Right ventricle myocardium superior (tissue), 1 donor: ENCODE measurements at places on chromosomes 7 and 10. TPM values are rescaled to one million over a fixed set of nuclear protein-coding genes. Genes with fewer than 3 reads are reported as not detected.
A peak's percentile ranks its signal among the peaks of the same experiment; 100 is the strongest.

The BLVRA gene
- total RNA-seq: 51.5 TPM

The TAS2R4 gene
- 0.32 TPM for total RNA-seq

The TECPR1 gene
- total RNA-seq: 16.1 TPM

The MKX gene
- total RNA-seq: not detected

GRCh38 chr7:140989068-140989467 lies 25.7 kb downstream of the MRPS33 start:
- DNase-seq: no peak

DNA sequence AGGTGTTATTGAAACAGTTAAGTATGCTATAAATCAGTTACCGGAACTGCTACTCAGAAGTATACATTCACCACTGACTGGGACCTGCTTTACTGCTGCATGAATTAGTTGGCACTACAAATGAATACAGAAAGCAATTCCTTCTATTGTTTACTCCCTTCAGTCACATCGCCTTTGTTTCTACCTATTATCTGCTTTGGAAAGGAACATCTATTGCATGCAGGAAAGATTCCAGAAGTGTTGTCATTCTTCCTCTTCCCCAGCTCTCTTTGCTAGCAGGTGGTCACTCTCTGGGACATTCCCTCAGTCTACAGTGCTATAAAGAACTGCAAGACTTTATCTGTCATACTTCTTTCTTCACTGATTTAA lies 131.3 kb downstream of the ANK3 start:
- DNase-seq: no peak

DNA sequence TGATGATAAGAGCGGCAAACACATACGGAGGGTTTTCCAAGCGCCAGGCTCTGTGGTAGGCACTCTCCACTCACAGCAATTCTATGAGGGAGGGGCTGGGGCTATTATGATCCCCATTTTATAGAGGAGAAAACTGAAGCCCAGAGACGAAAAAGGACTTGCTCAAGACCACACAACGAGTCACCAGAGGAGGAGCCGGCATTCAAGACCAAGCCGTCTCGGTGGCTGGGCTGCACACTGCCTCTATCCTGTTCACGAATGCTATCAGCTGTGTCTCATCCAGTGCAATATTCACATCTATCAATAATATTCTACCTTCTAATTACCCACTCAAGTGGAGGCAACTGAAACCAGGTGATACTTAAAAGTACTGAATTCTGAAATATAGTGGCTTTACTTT lies 67.8 kb upstream of the NMT2 start:
- no peak for DNase-seq

GRCh38 chr7:134910968-134911367 lies 75.3 kb upstream of the AGBL3 start:
- no peak for DNase-seq

GRCh38 chr7:26151096-26151495 lies 902 bp upstream of the NFE2L3 start:
- DNase-seq: no peak

DNA sequence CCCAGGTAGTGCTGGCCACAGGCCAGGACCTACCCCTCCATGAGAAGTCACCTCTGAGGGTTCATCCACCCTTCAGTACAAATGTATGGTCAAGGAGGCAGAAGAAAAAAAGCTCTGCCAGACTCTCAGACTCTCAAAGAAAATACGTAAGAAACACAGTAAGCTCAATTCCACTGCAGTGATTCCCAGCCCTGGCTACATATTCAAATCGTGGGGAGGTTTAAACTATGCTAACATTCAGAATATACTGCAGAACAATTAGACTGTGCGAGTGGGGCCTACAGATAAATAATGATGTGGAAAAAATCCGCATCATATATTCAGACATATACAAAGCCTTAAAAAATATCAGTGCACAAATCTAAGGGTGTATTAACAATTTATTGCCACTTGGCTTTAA lies 162.6 kb downstream of the ATE1 start:
- no peak for DNase-seq

- DNase-seq: no peak
These were observed 7.6 kb upstream of the GRID2IP start for GRCh38 chr7:6558837-6559236.

GRCh38 chr7:155986497-155987160 lies 174.4 kb upstream of the SHH start:
- DNase-seq: no peak

DNA sequence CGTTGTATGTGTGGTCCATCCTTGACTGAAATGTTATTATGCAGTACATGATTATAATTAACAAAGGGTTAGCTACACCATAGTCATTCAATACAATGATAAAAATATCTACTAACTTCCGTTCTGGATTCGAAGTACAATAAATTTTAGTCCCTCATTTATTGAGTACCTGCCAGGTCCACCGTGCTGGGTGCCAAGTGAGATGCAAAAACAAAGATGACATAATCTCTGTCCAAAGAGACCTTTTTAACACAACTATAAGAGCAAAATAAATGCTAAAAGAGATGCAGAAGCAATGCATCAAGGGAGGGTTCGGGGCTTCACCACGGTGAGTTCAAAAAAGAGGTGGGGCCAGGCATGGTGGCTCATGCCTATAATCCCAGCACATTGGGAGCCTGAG lies 33.1 kb downstream of the LAMB1 start:
- peak; percentile 67 for DNase-seq

DNA sequence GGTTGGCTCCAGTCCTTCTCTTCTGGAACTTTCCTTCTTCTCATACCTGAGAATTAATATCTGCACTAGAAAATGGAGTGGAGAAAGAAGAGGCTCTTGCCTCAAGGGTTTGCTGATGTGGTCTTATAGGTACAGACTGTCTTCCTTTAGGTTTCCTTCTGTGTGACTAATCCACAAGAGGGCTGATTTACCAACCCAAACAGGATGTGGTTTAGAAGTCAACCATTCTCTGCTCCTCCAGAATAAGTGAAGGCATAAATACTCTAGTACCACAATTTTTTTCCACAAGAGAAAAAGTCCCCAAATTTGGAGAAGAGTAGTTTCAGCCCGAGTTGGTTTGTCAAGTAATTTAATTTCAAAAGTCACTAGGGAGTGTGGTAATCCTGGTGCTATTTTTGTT lies 85.8 kb downstream of the NRP1 start:
- no peak for DNase-seq
